ENCODE measurements at places on chromosomes 6 and 20. TPM values are rescaled to one million over a fixed set of nuclear protein-coding genes. Genes with fewer than 3 reads are reported as not detected.

Gene PBOV1
- not detected for total RNA-seq

Gene CLPSL1
- not detected for total RNA-seq

Gene SCAND1
- total RNA-seq: 103 TPM

Gene SLCO4A1
- 45.5 TPM for total RNA-seq

Gene RIPPLY2
- not detected for total RNA-seq

Gene CCN6
- not detected for total RNA-seq

Gene COL21A1
- 0.10 TPM for total RNA-seq

Gene OR11A1
- total RNA-seq: not detected

Gene PRL
- total RNA-seq: not detected

Gene ID1
- 433 TPM for total RNA-seq

Gene HCRTR2
- total RNA-seq: not detected

Gene HLA-G
- not detected for total RNA-seq

Gene HLA-DQA1
- not detected for total RNA-seq

Gene EPPIN
- total RNA-seq: not detected

Gene RNF182
- total RNA-seq: 8.2 TPM

Gene PRDM1
- total RNA-seq: 4.9 TPM

Gene CNKSR3
- 6.7 TPM for total RNA-seq

Gene ZDHHC14
- 8.1 TPM for total RNA-seq

Gene MYO6
- total RNA-seq: 6.4 TPM

Gene ARG1
- total RNA-seq: not detected

Gene MROH8
- 3.3 TPM for total RNA-seq

DNA sequence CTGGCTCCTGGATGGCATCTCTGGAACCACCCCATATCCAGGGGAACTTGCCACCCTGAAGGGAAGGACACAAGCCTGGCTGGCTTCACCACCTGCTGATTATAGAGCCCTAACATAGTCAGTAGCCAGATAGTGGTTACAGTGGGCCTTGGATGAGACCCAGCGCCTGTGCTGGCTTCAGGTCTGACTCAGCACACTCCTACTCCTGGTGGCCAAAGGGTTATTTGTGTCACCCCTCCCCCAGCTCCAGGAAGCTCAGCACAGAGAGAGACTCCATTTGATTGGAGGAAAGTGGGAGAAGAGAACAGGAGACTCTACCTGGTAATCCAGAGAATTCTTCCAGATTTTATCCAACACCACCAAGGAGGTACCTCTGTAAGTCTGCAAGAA is 12.8 kb downstream of the SNX14 start:
- peak; percentile 81 for DNase-seq

GRCh38 chr6:138004430-138005287 is 102.6 kb downstream of the PERP start:
- peak; percentile 37 for DNase-seq

DNA sequence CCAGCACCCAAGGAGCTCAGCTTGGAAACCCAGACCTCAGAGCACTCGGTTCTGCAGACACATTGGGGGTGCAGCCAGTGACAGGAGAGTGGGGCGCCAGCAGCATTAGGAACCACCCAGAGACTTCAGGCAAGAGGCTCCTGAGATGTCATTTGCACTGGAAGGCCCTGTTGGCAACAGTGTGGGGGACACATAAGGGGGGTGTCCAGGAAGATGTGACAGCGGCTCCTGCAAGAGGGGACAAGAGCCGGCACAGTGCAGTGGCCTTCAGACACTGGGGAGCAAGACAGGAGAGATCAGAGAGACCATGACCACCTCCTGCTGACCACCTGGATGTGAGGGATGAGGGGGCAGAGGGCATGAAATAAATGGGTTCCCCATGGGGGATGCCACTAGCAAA is 207.1 kb upstream of the SNX9 start:
- no peak for DNase-seq

GRCh38 chr6:1809291-1809988 is 199.7 kb downstream of the FOXC1 start:
- DNase-seq: no peak

- DNase-seq: no peak
Measured at GRCh38 chr20:63176034-63176426, 39.9 kb downstream of the YTHDF1 start.

GRCh38 chr6:54473328-54473727 is 165.1 kb downstream of the TINAG start:
- no peak for DNase-seq

GRCh38 chr20:22675341-22675740 is 91.0 kb upstream of the FOXA2 start:
- DNase-seq: no peak

DNA sequence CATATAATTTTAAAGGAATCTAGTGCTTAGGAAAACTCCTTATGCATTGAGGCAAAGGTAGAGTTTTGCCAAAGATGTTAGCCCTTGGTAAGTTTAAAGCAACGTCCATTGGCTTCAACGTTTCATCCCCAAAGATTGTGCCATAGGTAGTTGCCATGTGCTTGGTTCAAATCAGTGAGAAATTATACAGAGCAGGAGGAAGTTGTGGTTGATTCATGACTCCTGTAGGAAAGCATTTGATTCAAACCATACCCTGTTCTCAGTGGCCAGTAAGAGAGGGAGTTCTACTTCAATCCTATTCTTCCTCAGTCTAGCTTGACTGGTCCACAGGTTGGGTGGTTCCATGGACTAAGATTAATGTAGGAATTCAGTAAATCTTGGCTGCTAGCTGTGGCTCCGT is 535.6 kb downstream of the QKI start:
- DNase-seq: peak; percentile 74

GRCh38 chr6:18386298-18386976 is 713 bp upstream of the RNF144B start:
- DNase-seq: no peak

DNA sequence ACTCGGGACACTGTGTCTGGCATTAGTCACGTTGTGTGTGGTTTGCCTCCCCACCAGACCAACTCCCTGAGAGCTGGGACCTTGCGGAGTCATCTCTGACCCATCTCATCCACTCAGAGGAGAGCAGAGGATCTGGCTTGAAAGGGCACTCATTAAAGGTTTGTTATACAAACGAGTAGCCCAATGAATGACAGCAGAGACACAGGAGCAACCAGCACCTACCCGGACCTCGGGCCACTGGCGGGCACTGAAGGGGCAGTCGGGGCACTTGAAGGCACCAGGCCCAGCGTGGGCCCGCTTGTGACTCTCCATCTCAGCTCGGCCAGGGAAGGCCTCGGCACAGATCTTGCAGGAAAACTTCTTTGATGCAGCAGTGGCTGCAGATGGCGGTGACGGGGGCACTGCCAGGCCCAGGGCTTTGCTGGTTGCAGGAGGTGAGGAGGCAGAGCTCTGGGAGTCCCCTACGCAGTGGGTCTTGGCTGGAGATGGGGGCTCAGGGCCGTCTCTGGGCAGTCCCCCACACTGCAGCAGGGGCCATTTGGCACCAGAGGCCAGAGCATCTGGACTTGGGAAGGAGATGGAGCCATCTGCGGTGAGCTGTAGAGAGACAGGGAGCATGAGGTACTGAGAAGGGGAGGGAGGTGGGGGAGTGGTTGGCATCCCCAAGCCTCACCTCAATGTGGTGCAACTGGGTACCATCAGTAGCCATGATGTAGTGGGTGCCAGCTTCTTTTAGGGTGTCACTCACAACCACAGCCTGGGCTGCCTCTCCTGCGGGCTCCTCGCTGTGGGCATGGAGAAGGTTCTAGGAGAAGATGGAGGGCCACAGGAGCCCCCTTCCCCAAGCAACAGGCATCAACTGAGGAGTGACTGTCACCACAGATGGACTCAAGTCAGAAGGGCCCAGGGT is 17.7 kb downstream of the PCIF1 start:
- no peak for DNase-seq

GRCh38 chr6:98179606-98180005 is 654.8 kb upstream of the POU3F2 start:
- no peak for DNase-seq

DNA sequence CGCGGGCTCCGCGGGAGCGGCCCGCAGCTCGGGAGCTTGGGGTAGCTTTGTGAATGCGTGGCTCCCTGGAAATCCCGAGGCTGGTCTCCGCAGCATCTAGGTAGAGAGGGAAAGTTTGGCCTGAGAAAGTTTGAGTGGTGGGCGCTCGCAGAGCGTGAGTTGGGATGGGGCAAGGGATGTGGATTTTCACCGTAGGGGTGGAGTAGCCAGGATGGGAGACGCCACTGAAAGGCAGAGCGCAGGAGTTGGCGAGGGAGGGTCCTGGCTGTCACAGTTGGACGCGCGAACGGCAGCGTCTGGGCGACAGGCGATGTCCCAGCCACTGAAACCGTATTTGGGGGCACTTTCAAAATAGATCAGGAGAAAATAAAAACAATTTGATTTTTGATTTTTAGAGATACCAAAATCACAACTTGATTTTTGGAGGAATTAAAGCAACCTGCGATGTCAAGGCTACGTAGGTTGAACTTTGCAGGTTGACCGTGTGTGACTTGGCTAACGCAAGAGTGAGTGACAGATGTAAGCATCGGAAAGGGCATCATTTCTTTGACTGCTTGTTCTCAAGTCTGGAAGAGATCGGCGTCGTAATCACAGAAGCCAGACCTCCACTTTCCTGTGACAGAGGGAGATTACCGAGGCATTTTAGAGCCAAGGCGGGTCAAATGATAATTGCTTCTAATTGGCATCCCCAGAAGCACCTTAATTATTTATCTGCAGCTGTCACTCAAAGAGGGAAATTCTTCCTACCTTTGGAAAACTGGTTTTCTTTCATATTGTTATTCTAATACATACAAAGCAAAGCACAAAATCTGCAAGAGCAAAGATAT is 646 bp downstream of the HEY2 start:
- no peak for DNase-seq

- DNase-seq: no peak
Measured at GRCh38 chr20:62671765-62672164, 29.5 kb downstream of the SLCO4A1 start.

DNA sequence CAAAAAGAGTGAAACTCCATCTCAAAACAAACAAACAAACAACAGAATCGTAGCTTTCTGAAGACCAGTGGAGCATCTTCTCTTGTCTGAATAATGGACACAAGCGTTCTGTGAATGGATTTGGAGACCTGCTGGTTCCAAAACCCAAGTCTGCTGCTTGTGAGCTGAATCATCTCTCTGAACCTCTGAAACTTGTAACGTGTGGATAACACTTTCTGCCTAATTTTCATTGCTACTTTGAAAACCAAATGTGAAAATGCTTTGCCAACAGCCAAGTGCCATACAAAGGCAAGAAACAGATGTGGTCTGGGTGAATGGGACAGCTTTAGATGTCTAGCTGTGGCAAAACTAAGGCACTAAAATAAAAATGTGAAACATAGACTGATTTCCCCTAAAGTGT is 44.3 kb downstream of the PHACTR1 start:
- no peak for DNase-seq

- DNase-seq: peak; percentile 66
Measured at GRCh38 chr6:7644417-7644816, 54.4 kb downstream of the SNRNP48 start.

GRCh38 chr6:19333936-19334335 is 503.2 kb upstream of the ID4 start:
- DNase-seq: peak; percentile 40

- DNase-seq: no peak
Measured at GRCh38 chr6:131250936-131251335, 115.7 kb downstream of the AKAP7 start.

DNA sequence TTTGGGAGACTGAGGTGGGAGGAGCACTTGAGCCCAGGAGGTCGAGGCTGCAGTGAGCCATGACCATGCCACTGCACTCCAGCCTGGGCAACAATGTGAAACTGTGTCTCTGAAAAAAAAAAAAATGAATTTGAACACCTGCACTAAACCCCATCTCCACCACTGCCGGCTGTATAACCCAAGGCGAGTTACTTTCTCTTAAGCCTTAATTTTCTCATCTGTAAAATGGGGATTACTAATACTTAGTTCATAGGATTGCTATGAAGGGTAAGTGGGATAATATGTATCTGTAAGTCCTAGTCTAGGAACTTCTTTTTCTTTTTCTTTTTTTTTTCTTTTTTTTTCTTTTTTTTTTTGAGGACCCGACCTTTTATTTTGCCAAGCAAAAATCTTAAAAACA is 61.5 kb downstream of the SHLD1 start:
- no peak for DNase-seq

- peak; percentile 42 for DNase-seq
Measured at GRCh38 chr6:9481292-9482029, 933.4 kb downstream of the TFAP2A start.

- DNase-seq: peak; percentile 64
Measured at GRCh38 chr6:158654960-158655489, 5.2 kb downstream of the SYTL3 start.

- no peak for DNase-seq
Measured at GRCh38 chr20:19706463-19706862, 51.6 kb upstream of the RIN2 start.

- no peak for DNase-seq
Measured at GRCh38 chr6:129100164-129100563, 217.2 kb downstream of the LAMA2 start.

DNA sequence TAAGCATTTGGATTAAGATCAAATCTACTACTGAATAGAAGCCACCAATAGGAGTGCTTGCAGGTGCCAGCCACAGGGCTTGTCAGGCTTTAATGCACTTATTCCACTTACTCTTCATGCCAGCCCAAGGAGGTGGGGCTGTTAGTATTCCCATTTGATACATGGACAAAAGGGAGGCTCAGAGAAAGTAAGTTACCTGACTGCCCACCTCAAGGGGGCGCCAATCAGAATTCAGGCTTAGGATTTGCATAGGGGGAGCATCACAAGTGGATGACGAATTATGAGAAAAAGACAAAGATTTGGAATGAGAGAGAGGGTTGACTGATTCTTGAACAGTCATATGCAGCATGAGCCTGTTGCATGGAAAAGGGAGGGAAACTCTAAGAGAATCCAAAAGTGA is 188.4 kb upstream of the TSHZ2 start:
- DNase-seq: peak; percentile 37

GRCh38 chr20:64277571-64278316 is 22.2 kb downstream of the PCMTD2 start:
- no peak for DNase-seq

DNA sequence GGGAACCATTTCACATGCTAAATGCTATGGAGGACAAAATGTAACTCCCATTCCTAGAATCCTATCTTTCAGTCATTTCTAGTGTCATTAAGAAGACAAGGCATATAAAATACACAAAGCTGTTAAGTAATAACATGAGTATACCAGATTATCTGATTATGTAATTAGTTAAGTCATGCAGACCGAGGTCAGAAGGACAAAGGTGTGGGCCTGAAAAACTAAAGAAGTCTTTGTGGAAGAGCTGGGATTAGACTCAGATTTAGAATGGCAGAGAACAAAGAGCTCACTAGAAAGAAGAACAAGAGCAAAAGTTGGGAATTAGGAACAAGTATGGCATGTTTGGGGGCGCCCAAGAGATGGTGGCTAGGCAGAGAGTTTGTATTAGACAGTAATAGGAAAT is 37.0 kb downstream of the EFHC1 start:
- DNase-seq: no peak

- DNase-seq: peak; percentile 80
Measured at GRCh38 chr6:28944412-28944865, 20.7 kb upstream of the TRIM27 start.

GRCh38 chr6:43796903-43797890 is 27.2 kb downstream of the VEGFA start:
- DNase-seq: no peak

GRCh38 chr20:51331481-51331880 is 211.0 kb downstream of the NFATC2 start:
- peak; percentile 87 for DNase-seq

GRCh38 chr6:3277251-3277650 is 18.5 kb downstream of the PSMG4 start:
- no peak for DNase-seq

All from HT1080 (cell line).